GM18507 (cell line): ENCODE measurements at places on chromosomes 6 and 20.

GRCh38 chr20:45450097-45450818, 19.3 kb upstream of the WFDC2 start:
- no peak for DNase-seq

DNA sequence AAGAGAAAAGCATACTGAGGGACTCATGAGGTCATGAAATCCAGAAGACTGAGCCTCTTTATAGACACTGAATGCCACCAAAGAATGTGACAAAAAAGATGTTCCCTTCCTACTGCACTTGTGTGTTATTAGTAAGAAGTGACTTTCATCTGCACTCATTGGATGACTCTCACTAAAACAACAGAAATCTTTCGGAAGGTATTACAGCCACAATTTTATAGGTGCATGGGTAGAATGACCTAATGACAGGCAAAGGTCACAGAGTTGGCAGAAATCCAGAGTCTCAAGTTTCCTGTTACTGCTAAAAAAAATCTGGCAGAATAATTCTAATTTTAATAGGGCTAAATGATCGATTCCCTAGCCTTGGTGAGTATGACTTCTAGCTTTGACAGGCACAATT, 13.3 kb downstream of the PKHD1 start:
- no peak for DNase-seq

DNA sequence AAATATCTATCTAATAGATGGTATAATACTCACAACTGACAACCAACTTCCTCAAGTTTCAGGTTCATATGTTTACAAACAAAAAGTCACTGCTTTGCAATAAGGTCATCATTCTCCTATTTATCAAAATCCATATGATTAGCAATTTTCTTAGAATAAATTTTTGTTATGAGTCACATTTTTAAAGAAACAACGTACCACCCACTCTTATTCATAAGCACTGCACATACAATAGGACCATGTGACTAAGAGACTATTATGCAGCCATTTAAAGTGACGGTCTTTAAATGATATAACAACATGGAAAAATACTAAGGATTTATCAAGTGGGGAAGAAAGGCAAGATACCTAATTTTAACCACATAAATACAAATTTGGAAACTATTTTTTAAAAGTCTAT, 40.0 kb downstream of the REPS1 start:
- DNase-seq, result no peak

GRCh38 chr6:165092881-165093595, 216.4 kb downstream of the C6orf118 start:
- DNase-seq, result no peak
